ENCODE measurements at places on chromosomes 5 and 9. TPM values are rescaled to one million over a fixed set of nuclear protein-coding genes. Genes with fewer than 3 reads are reported as not detected.

The HRCT1 gene
- 1.2 TPM for total RNA-seq

The FBP2 gene
- not detected for total RNA-seq

The SLC6A19 gene
- total RNA-seq = 0.23 TPM

The TRAF1 gene
- total RNA-seq = 12.2 TPM

The CCDC192 gene
- total RNA-seq = not detected

DNA sequence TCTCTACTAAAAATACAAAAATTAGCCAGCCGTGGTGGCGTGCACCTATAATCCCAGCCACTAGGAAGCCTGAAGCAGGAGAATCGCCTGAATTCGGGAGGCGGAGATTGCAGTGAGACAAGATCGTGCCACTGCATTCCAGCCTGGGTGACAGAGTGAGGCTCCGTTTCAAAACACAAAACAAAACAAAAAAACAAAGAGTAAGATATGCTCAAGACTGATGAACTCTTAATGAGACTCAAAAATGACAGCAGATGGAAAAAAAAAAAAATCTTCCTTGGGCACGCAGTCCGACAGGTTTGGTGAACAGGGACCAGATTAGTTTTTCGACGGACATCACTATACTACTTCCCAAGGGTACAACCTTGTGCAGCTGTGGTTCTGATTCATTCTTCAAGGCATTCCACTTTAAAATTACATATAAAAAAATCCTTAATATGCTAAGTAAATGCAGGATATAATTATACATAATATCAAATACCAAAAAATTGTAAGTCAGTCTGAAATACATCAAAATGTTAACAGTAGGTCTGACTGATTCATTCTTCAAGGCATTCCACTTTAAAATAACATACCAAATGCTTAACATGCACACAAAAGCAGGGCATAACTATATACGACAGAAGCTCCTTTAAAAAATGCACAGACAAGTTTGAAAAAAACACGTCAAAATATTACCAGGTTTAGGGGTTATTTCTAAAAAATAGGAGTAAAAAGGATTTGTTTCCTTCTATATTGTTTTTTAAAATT, 12.3 kb downstream of the PSIP1 start:
- DNase-seq = no peak

GRCh38 chr9:86248746-86249145, 10.7 kb downstream of the C9orf153 start:
- DNase-seq = no peak

GRCh38 chr9:69425136-69425801, 100.3 kb downstream of the ENTREP1 start:
- DNase-seq = peak; percentile 32

DNA sequence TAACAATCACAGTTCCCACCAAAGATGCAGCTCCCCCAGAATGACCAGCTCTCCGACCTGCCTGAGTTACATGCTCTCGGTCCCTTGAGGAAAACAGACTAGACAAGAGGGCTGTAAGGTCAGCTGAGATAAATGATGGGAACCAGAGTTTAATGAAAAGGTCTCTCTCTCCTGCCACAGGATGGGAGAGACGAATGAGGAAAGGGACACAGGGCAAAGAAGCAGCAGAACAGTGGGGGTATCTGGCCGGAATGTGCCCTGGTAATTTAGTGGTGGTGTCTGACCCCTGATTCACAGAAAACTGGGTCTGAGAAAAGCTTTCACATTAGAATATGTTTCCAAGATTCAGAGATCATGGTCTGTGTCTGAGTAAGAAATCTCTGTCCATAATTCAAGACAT, 118.5 kb downstream of the BRINP1 start:
- DNase-seq = no peak

DNA sequence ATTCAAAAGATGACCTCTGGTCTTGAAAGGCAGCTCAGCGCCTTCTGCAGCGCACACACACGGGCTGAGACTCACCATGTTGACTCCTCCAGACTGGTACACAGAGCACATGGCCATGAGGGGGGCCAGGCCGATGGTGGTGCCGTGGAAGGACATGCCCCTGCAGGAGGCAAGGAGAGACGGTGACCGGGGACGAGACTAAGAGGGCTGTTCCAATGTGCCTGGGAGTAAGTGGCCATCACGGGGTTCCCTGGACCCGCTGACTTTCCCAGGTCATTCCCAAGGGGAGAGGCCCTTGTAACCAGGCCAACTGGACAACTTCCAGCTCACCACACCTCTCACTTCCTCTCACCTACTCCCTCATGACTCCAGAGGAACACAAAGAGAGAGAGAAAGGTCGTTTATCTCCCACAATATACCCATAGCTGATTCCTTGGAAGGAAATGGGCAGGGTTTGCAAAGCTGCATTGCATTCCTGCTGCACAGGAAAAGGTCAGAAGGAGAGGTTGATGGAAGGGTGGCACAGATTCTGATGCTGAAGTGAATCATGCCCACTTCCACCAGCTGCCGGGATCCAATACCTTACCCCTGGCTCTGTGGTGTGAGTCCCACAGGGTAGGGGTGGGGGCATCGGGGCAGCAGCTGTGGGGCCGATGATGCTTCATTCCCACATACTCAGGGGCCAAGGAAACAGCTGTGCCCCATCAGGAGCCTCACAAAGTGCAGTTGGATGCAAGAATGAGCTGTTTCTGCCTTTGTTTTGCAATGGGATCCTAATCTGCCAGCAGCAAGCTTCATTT, 47.2 kb downstream of the NIPAL4 start:
- no peak for DNase-seq

DNA sequence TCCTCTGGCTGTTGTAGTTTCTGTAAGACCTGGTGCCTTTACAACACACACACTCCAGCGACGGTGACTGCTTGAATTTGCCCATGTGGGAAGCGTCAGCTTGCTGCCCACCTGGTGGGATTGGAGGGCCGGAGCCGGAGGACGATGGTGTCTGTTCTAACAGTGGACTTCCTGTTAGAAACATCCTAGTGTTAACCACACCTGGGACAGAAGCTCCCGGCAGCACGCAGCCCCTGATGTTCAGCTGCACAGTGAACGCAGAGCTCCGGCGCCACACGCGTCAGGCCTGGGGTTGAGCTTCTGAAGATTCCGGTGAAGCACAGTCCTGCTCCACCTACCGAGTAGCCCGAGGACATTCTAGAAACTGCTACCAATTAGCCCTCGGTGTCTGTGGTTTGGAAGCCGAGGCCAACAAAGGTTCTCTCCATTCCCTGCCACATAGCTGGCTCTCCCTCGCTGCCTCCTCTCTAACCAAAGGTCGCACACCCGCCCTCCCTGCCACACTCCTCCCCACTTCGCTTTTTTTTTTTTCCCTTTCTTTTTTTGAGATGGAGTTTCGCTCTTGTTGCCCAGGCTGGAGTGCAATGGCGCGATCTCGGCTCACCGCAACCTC, 14.4 kb downstream of the PMPCA start:
- no peak for DNase-seq
